Breast epithelium (tissue), 4 donors: ENCODE measurements at places on chromosomes 1 and 21. TPM values are rescaled to one million over a fixed set of nuclear protein-coding genes. Genes with fewer than 3 reads are reported as not detected.

DNA sequence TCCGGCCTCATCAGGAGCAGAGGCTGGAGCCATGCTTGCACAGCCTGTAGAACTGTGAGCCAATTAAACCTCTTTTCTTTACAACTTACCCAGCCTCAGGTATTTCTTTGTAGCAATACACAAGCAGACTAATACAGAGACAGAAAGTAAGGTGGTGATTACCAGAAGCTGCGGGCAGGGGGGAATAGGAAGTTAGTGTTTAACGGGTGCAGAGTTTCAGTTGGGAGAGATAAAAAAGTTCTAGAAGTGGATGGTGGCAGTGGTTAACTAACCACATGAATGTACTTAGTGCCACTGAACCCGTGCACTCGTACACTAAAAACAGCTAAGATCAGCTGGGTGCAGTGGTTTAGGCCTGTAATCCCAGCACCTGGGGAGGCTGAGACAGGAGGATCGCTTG lies 80.4 kb upstream of the TARDBP start:
- DNase-seq, result no peak

DNA sequence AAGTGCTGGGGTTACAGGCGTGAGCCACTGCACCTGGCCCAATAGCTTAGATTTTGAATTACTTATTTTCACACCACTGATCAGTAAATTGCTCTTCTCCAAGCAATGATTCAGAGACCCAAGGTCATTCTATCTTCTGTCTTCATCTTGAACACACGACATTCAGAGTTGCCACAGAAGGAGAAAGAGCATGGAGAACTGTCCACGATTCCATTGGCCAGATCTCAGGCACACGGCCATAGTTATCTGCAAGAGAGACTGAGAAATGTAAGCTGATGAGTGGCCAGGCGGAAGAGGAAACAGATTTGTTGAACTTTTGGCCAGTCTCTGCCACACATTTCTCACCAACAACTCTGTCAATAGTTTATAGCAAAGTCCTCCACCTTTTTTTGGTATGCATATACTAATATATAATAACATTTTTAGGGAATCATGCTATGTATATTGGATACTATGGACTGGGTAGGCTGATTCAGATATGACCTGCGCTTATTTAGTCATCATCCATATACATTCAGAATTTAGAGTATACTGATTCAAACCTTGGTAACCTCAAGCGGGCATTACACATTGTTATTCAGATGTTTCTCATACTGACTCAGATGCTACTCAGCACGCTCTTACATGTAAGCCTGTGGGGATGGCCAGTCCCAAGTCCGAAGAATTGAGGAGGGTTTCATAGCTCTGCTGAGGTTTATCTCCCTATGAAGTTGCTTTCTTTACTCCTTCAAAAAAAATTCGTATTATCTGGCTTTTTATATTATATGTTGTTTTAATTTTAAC lies 25.5 kb upstream of the CAP1 start:
- no peak for DNase-seq

DNA sequence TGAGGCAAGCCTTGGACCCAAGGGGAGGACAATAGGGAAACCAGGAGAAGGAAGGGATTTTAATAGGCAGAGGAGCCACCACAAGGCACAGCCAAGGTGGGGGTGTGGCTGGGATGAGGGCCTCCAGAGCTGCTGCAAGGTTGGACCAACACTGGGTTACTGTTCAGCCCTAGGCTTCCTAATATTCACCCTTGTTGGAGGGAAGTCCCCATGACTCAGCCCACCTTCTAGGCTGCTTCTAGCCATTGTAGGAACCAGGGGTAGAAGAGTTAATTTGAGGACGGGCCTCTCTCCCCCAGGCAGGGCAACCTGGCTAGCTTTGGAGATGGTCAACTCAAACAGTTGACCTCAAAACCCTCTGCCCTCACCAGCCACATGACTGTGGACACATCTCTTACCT lies 59.5 kb downstream of the KCNN3 start:
- DNase-seq, result no peak

DNA sequence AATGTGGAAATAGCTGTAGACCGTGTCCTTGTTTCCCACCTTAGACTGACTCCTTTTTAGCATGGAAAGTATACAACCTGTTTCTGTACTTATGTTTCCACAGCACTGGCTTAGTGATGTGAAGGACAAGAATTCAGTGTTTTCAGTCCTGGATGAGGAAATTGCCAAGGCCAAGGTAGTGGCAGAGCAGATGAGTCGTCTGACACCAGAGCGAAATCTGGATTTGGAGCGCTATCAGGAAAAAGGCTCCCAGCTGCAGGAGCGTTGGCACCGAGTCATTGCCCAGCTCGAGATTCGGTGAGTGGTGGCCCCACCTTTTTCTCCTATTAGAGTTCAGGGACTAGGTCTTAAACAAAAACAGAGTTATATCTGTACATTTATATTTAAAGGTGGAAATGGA lies 112.6 kb downstream of the MACF1 start:
- DNase-seq, result no peak

DNA sequence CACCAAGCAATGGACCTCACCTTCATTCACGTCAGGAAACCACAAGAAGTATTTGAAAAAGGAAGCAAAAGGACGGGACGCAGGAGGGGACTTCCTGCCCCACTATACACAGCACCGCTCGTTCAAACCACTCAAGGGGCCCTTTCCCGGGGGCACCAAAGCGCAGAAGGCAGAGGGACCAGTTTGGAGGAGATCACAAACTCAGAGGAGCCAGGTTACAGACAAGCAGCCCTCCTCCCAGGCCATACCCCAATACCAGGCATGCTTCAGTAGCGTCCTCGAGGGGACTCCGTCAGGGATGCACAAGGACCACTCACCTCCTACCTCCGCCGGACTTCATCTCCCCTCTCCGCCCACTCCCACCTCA lies 685 bp downstream of the CRTC2 start:
- DNase-seq, result no peak

GRCh38 chr1:112689196-112689841 lies 14.9 kb downstream of the MOV10 start:
- no peak for DNase-seq

PLA2G2F gene
- not detected for total RNA-seq

CLCA1 gene
- not detected for total RNA-seq

HHAT gene
- total RNA-seq, result 31.6 TPM

PTPRU gene
- total RNA-seq, result 33.1 TPM

CA6 gene
- total RNA-seq, result not detected

AZIN2 gene
- 1.9 TPM for total RNA-seq

LDLRAD1 gene
- total RNA-seq, result not detected
